ENCODE measurements at places on chromosomes 12 and 14.
A peak's percentile ranks its signal among the peaks of the same experiment; 100 is the strongest.

DNA sequence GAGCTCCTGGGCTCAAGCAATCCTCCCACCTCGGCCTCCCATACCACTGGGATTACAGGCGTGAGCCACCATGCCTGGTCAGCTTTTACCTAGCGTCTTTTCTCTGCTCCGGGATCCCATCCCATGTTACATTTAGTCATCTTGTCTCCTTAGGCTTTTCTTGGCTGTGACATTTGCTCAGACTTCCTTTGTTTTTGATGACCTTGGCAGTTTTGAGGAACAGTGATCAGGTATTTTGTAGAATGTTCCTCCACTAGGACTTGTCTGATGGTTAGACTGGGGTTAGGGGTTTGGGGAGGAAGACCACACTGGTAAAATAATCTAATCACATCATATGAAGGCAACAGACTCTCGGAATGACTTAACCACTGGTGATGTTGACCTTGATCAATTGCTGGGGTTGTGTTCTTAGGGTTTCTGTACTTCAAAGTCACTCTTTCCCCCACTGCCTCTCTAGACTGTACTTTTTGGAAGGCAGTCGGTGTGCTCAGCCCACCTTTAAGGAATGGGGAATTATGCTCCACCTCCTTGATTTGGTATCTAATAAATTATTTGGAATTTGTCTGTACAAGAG lies 48.4 kb downstream of the RIN3 start:
- no peak for DNase-seq

DNA sequence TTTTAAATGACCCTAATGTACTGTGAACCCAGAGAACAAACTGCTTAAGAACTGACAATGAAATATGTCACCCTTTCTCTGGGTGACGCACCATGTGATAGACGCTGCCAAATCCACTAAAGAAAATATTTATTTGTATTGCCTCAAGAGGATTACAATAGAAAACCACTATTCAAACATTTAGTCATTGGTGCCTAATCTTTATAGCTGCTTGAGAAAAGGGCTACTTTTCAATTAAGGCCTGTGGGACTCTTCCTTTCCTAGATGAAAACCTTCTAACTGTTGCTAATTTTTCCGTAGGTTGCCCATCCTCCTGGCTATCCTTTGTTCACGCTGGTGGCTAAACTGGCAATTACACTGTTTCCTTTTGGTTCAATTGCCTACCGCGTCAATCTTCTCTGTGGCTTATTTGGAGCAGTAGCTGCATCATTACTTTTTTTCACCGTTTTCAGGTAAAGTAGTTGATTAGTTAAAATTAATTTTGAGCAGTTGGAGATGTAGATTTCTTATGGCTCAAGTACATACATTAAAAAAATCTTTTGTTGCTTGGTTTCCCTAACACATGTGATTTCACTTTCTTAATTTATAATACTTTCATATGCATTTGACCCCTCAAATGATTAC lies 6.0 kb downstream of the TMEM260 start:
- DNase-seq: no peak

DNA sequence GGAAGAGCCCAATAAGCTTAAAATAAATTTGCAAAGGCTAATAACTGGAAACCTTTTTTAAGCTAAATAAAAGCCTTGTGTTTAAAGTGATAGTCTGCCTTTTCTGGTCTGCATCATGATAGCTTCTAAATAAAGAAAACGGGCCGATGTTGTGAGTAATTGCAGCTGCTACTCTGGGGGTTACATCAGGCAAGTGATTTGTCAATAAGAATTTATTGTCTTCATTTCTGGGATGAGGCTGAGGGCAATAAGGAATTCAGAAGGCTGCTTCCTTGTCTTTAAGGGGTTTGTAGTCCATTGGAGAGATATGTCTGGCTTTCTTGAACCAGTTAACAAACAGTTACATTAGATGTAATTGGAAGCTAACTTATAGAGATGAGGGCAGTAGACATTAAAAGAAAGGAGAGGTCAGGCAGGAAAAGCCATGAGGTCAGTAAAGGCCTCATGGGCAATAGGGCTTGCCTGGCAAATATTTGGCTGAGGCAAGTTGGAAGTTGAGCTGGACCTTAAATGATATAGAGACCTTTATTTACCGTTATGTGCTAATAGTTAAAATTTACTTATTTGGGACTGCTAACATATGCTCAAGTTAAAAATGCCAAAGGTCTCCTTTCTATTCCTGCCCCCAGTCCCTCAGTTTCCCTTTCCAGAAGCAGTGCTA lies 85.0 kb downstream of the CRADD start:
- no peak for DNase-seq

DNA sequence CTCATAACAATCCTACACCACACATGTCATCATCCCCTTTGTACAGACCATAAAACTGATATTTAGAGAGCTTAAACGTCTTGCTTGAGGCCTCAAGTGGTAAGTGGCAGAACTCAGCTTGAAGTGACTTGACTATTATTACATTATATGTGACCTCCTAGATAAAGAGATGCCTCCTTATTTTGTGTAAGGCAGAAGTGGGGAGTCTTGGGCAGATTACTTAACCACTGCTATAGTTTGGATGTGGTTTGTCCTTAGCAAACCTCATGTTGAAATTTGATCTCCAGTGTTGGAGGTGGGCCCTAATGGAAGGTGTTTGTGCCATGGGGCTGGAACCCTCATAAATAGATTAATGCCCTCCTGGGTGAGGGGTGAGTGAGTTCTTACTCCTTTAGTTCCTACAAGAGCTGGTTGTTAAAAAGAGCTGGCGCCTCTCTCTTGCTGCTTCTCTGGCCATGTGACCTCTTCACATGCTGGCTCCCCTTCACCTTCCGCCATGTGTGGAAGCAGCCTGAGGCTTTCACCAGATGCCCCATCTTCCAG lies 37.4 kb downstream of the RCOR1 start:
- DNase-seq: no peak

DNA sequence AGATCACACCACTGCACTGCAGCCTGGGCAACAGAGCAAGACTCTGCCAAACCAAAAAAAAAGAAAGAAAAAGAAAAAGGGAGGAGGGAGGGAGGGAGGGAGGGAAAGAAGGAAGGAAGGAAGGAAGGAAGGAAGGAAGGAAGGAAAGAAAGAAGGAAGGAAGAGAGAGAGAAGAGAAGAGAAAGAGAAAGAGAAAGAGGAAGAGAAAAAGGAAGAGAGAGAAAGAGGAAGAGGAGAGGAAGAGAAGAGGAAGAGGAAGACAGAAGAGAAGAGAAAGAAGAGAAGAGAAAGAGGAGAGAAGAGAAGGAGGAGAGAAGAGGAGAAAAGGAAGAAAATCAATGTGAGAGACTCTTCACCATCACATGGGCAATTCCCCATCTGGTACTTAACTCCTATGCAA lies 57.6 kb upstream of the CRACR2A start:
- no peak for DNase-seq

- DNase-seq: peak; percentile 53
Observed at GRCh38 chr12:62260733-62261683, 804 bp downstream of the USP15 start.

- no peak for DNase-seq
Observed at GRCh38 chr12:90974286-90974685, 19.3 kb upstream of the CCER1 start.

DNA sequence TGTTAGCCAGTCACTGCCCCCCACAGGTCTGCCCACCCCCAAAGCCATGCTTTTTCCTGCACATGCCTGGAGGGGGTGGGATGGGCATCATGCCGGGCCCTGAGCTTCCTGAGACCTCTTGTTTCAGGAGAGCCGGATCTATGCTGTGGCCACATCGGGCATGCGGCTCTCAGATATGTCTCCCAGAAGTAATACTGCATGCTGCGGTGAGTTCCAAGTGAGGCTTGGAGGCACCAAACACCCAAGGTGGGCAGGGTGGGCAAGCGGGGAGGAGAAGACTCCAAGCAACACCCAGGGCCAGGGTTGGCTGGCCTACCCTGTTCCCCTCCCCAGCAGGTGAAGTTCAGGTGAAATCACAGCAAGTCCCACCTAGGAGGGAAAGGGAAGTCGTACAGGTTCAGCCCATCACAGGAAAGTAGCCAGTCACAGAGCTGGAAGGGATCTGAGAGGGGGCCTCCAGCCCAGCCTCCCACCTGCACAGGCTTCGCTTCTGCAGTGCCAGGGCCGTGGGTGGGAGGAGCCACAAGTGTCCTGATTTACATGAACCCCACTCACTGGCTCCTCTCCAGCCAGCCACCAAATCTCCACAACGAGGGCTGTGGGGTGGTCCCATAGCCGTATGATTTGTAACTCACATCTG lies 30.9 kb downstream of the PIGH start:
- no peak for DNase-seq

DNA sequence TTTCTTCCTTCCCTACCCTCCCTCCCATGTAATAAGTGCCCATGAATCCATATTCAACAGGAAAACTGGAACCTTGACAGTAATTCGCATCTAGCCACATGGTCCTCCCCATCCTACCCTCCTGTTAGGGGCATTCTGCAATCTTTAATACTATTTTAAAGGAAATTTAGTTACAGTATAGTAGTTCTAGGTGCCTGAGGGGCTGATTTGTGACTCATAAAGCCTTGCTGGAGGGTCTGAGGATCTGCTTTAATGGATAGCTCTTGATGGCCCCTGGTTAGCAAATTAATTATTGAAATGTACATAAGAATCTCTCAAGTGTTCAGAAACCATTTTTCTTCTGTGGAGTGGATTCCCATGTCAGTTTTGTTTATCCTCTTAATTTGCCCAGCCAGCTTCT lies 54.1 kb downstream of the ESRRB start:
- DNase-seq: no peak
